ENCODE measurements at places on chromosomes 12 and 14.

- DNase-seq = no peak
These were observed at the start of gene KLRF1 for GRCh38 chr12:9827209-9827888. Gene KLRF1 (plus strand): TSS chr12:9827481. CDS start chr12:9827545, 64 bp downstream.

- no peak for DNase-seq
These were observed 357.4 kb downstream of the ATP23 start for GRCh38 chr12:58298803-58299202.

- no peak for DNase-seq
These were observed 39.7 kb upstream of the AP4S1 start for GRCh38 chr14:30985796-30986195.

DNA sequence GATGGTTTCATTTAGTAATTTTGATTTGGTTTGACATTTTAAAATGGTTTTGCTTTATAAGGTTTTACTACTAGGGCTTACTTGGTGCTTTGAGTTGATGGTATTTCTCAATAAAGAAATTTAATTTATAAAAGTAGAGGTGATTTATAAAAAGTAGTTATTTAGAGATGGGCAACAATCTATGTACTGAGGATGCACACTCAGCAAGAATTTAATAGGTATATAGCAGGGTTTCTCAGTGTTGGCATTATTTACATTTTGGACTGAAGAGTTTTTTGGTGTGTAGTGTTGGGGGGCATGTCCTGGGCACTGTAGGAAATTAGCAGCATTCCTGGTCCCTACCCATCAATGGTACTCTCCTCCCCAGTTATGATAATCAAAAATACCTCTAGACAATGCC is 47.7 kb downstream of the PPHLN1 start:
- no peak for DNase-seq

DNA sequence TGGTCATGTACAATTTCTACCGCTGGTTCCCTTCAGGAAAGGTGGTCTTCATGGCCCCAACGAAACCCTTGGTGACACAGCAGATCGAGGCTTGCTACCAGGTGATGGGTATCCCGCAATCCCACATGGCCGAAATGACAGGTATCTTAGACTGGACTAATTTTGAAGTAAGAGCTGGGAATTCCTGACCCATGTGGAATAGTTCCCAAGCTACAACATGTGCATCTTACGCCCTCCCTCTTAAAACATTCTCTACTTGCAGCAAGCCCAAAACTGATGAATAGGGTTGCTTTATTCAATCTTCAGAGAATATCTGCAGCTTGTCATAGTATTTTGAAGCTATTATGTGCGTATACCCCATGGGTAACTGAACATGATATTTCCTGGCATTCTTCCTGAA is 669 bp downstream of the FANCM start:
- DNase-seq = no peak

DNA sequence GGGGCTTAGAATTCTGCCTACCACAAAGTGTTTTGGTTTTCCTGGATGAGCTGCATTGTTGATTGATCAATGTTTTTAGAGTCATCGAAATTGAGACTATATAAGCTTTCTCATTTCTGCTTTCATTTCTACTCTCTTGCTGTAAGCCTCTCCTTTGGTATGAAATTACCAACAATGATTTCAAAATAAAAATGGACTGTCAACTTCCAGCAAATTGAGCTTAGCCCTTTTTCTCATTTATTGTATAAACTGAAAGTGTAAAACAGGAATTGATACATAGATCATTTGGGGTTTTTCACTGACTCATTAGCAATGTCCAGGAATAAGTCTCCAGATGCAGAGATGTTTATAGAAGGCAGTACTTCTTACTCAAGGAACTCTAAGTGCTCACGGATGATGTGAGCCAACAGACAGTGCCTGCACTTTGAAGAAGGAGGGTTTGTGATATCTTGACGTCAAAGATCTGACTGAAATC is 20.0 kb upstream of the PCNX1 start:
- DNase-seq = no peak

DNA sequence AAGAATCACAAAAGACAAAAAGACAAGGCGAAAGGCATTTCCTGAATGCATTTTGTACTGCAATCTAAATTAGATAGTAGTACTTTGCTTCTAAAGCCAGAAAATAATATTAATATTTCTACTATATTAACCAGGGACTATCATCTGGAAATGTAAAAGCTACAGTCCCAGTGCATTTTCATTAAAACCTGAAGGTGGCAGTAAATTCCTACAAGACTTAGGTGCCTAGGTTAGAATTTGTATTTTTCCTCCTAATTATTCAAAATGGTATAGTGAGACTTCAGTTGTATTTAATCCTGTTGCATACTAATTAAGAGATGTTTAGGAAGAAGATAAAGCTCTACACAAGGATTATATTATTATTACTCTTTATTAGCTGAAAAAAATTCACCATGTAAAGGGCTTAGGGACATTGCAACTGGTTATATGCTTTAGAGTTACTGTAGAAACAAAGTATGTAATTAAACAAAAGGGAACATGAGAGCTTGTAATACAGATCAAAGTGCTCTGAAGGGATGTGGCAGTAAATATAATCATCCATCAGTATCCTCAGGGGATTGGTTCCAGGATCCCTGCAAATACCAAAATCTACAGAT is 53.6 kb downstream of the BRMS1L start:
- DNase-seq = peak; percentile 56

DNA sequence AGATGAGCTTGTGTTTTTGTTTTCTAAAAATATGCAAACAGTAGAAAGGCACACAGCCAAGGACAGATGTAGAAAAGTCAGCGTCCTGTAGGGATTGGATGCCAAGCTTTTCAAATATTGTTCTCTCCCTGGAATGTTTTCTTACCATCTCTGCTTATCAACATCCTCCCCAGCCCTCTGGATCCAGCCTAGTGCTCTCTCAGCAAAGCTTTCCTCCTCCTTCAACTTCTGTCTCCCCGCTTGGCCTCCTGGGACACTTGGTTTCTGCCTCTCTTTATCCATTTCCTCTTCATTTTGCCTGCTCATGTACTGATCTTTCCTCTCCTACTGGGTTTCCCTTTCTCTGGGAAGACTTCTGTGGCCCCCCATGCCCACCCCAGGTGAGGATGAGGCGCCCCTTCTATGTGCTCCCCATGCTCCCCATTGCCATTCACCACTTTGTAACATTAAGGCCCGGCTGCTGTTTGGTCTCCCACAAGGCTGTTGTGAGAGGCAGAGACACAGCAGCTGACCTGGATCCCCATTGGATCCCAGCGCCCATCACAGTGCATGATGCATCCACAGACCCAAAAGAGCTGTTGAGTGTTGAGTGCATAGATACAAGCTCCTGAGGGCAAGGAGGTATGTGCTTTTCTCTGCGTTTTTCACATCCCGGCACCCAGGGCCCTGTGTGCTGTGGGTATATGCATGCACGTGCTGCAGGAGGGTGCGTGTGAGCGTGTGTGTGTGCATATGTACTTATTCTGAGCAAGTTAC is 38.2 kb downstream of the EVL start:
- no peak for DNase-seq

DNA sequence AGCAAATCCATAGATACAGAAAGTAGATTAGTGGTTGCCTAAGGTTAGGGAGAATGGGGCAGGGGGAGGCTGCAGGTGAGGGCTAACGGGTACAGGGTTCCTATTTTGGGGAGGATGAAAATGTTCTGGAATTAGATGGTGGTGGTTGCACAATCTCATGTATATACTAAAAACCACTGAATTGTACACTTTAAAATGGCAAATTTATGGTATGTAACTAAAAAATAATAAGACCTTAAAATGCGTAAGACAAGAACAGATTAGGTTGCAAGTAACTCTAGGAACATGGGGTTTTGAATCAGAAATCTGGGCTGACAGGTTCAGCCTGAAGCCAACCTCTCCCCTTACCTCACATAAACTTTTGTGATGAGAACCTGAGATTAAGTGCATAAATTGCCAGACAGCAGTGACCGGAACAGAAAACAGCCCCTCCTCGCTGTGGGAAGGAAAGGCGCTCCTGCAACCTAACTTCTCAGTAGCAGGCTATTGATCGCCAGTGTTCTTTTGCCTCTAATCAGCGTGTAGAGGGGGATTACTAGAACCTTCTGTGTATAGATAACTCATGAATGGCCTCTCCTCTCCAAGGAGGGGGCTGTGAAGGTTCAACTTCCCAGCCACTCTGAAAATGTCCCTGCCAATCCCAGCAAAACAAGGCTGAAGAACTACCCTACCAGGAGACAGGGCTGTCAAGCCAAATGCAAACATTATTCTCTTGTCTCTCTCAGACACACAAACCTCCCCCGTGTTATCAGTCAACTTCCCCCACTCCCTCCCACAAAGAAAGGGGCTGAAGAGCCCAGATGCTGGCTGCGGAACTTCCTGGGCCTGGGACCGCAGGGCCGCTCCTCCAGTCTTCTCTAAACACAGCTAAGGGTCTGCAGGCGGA is 1.9 kb downstream of the SSH1 start:
- DNase-seq = no peak

DNA sequence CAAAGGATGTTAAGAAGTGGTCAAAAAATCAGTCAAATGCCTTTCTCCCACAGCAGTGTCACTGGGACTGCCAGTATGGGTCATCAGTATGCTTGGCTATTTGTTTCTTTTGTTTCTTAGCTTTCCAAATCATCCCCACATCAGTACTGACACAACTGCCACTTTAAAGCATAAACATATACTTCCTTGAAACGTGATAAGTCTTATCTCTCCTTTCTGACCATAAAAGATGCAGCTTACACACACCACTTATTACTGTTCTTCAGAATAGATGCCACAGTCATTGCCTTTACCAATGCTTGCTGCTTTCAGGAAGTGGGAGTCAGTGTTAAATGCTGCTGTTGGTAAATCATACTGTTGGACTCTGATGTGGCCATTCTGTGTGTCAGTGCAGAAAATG is 18.6 kb upstream of the GARIN2 start:
- no peak for DNase-seq

All from NCI-H1105 treated with DMSO at 0.1 percent for 48 hours (cell line).